AG08396 (cell line): ENCODE measurements at places on chromosomes 5 and 9.

DNA sequence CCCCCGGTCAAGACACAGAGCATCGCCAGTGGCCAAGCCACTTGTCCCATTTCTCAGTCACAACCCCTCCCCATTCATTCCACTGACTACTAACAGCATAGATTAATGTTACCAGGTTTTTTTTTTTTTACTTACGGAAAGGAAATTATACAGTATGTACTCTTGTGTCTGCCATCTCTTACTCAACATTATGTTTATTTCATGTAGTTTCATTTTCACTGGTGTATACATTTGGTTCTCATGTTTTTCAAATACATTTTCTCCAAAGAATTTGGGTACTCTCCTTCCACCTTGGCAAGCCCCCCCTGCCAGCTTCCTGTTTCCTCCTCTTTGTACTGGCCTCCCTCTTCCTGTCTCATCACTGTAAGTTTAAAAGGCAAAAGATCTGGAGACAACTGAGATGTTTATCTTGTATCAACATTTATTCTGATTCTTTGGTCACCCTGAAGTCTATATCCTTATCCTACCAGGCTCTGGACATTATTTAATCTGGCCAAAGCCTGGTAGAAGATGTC, 207.3 kb downstream of the SAXO1 start:
- no peak for DNase-seq

DNA sequence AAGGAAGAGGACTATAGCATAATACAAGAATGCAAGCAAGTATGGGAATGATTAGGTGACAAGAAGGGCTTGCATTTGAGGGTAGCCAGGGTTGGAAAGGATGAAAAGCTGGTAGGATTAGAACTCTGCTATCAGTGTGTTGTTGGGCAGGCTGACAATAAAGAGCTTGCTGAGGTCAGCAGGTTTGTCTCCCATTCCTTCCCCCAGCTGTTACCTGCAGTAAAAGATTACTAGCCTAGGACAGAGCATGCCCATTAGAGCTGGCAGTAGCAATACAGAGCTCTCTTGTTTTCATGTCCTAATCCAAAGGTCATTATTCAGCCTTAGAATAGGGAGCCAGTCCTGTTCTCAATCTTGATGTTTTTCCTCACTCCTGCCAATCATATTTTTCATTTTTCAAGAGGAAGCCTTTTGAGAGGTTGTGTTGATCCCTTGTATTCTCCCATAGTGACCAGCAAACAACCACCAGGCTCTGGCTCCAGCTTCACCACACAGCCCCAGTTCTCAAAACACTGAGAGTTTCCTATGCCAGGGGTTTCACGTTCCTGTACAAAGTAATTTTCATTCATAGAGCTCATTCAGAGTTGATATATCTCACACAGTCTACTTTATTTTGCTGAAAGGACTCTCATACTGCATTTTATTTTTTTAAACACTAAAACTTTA, 71.7 kb downstream of the OR2K2 start:
- no peak for DNase-seq

DNA sequence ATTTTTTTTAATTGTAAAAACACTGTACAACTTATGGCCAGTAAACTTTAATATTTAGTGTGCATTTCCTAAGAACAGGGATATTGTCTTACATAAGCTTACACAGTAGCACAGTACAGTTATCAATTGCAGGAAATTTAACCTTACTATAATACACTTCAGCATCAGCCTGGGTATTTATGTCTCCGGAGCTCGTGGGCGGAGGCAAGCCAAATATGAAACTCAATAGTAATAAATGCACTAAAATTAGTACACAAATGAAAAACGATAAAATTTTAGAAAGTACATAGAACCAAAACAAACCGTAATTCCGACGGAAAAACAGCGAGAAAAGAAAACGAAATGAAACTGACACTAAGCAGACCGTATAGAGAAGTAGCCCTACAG, 91.2 kb downstream of the ANXA2R start:
- DNase-seq, result no peak

GRCh38 chr9:93976973-93977372, 21.8 kb upstream of the BARX1 start:
- no peak for DNase-seq

GRCh38 chr9:114480746-114481435, 24.4 kb downstream of the WHRN start:
- DNase-seq, result no peak

GRCh38 chr5:145105384-145105783, 729.8 kb downstream of the PRELID2 start:
- DNase-seq, result no peak

DNA sequence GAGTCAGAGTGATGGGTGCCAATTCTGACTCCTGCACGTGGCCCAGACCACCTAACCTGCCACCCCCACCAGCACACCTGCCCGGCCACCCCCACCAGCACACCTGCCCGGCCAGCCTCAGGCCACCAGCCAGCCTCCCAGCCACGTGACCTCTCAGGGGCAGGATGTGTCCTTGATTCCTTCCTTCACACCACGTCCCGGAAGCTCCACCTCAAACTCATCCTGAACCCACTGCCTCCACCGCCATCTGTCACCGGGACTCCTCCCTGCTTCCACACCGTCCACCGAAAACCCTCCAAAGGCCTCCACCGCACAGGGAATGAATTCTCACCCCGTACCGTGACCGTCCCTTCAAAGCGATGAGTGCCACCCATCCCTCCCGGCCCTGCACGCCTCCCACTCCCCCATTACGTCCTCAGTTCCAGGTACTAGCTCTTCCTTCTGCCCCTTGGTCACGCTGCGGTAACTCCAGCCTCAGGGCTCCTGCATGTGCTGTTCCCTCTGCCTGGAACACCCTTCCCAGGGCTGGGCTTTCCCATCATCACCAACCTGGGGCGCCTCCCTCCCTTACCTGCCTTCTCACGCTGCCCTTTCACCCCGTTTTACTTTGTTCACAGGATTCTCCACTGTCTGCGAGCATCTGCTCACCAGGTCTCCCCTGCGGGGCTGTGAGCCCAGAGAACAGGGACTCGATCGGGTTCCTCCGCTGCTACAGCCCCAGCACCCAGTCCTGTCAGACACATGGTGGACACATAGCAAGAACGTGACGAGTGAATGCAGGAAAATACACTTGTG, 82.9 kb downstream of the ADAMTS2 start:
- no peak for DNase-seq

- DNase-seq, result no peak
These were observed 92.1 kb downstream of the RXRA start for GRCh38 chr9:134418354-134418753.

DNA sequence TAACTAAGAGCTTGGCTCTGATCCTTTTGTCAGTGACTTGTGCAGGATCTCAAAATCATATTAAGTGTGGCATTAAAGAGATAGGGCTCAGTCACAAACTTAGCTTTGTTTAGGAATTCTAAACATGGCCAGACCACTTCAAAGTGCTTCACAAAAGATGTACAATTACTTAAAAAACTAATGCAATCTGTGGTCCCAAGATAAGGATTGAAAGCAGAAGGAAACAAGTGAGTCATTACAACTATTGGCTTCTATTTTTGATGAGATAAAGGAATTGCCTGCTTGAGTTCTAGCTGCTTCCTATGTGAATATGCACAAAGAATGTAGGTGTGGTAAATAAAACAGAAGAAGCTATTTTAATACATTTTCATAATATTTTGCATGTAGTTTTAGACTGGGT, 44.9 kb upstream of the SLC12A2 start:
- no peak for DNase-seq

DNA sequence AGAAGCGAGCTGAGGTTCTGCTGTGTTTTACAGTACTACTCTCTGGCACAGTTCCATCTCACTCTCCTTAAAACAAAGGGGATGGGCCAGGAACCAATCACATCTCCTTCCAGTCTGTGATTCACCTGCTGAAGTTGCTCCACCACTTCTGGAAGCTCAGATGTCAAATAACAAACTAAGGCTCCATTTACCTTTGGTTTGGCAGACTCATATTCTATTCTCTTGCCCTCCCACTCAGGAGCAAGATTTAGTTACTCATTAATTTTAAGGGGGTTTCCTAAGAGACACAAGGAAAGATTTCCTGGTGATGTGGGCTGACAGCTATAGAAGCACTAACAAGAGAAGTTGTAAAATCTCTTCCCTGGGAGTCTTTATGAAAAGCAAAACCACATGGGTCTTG, 37.8 kb upstream of the KIF2A start:
- DNase-seq, result no peak

- no peak for DNase-seq
These were observed 244.1 kb upstream of the TNC start for GRCh38 chr9:115362101-115362500.

- DNase-seq, result no peak
These were observed 380.3 kb downstream of the SEMA5A start for GRCh38 chr5:9165546-9165945.

GRCh38 chr9:10586407-10586806, 26.4 kb downstream of the PTPRD start:
- DNase-seq, result no peak

GRCh38 chr5:53362521-53362941, 117.9 kb upstream of the FST start:
- DNase-seq, result peak; percentile 47

GRCh38 chr9:128160603-128160987, 530 bp downstream of the BBLN start:
- DNase-seq, result peak; percentile 56

GRCh38 chr9:115148721-115149120, 30.8 kb upstream of the TNC start:
- DNase-seq, result no peak

- no peak for DNase-seq
These were observed 9.6 kb downstream of the ZNF608 start for GRCh38 chr5:124736805-124737188.

DNA sequence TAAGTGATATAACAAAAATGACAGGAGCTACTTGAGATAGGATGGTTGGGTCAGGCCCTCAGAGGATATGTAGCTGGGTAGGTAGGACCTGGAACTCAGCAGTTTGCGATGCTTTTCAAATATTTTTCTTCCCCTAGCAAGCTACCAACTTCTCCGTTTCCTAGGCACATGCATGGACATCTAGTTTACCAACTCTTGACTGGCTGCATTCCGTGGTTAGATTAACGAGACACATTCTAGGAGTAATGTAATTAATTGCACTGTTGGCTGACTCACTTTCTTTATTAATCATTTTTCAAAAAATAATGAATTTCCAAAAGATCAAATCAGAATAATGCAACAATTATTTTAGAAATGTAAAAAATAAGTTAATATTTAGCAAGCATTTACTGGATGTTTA, 95.9 kb downstream of the MACIR start:
- DNase-seq, result no peak

- DNase-seq, result peak; percentile 43
These were observed 762 bp downstream of the CACNA1B start for GRCh38 chr9:137878146-137878941.

DNA sequence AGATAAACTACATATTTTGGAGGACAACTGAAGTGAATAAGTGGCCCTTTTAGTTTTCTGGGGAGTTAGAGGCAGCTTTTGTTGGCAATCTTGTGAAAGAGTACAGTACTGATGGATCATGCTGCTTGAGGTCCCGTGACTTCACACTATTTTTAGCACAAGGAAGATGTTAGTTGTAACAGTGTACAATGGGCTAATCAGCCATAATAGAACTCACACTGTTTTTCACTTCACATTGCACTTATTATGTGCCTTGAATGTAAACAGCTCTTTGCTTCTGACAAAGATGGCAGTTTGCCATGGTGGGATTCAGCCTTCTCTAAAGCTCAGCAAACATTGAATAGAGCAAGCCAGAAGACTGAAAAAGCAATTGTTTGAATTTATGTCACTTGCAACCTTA, 176.7 kb upstream of the ZNF608 start:
- no peak for DNase-seq

GRCh38 chr9:1839909-1840308, 175.2 kb upstream of the SMARCA2 start:
- no peak for DNase-seq

DNA sequence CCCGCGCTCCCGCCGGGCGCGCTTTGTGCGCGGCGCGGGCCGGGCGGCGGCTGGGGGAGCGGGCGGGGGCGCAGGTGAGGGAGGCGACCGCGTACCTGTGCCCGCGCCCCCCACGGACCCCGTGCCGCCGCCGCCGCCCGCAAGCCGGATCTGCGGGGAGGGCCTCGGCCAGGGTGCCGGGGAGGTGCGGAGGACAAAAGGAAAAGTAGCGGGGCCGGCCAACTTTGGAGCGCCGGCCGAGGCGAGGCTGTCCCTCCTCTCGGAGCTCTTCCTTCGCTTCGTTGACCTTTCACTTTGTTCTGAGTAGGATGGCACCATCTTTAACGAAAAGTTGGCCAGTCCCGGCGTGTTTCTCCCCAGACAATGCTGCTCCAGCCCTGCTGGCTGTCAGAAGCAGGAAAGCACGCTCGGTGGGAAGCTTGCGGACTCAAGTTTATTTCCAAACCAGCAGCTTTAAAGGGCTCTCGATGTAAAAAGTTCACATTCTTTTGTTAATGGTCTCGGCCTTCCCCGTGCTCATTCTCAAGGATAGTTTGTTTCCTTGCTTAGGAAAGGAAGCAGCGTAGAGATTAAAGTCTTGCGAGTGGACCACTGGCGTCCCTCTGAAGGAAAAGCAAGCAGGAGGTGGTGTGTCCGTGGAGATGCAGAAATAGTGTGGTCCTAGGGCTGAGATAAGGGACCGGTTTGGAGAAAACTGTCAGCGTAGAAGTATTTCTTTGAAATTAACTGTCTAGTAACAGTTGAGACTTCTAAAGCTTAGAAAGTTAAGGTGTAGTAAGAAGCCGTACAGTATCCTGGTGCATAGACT, 639 bp downstream of the EHMT1 start:
- peak; percentile 70 for DNase-seq
